Activated CD4-positive, alpha-beta T cell treated with anti-CD3 and anti-CD28 coated beads, Interleukin-10, Interleukin-2, amounts not matched to agents 100 ng/mL and 50 ng/mL, durations not matched to agents 16 hours and 8 hours (primary cell): ENCODE measurements at places on chromosomes 2 and 18.

GRCh38 chr18:9771261-9771976 is 63.3 kb downstream of the RAB31 start:
- peak; percentile 61 for DNase-seq

GRCh38 chr2:68734688-68735525 is at the start of gene ARHGAP25:
TSS of gene ARHGAP25 (plus strand) at chr2:68734811. CDS start at chr2:68735200, 389 bp downstream.
- DNase-seq: peak; percentile 90

DNA sequence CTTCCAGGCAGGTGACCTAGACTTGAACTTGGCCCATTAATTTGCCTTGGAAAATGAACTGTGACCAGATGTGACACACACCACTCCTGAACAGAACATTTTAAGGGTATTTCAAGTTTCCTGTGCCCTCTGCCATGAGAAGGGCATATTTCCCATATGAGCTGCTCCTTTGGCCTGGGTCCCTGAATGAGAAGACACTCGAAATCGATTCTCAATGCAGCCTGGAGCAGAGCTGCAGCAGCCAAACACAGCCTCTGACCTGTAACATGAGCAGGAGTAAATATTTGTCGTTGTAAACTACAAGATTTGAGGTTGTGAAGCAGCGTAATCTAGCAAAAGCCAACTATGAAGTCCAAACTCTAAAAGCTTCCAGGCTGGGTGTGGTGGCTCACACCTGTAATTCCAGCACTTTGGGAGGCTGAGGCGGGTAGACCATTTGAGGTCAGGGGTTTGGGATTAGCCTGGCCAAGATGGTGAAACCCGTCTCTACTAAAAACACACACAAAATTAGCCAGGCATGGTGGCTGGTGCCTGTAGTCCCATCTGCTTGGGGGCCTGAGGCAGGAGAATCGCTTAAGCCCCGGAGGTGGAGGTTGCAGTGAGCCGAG is 30.1 kb upstream of the SOS1 start:
- DNase-seq: no peak

DNA sequence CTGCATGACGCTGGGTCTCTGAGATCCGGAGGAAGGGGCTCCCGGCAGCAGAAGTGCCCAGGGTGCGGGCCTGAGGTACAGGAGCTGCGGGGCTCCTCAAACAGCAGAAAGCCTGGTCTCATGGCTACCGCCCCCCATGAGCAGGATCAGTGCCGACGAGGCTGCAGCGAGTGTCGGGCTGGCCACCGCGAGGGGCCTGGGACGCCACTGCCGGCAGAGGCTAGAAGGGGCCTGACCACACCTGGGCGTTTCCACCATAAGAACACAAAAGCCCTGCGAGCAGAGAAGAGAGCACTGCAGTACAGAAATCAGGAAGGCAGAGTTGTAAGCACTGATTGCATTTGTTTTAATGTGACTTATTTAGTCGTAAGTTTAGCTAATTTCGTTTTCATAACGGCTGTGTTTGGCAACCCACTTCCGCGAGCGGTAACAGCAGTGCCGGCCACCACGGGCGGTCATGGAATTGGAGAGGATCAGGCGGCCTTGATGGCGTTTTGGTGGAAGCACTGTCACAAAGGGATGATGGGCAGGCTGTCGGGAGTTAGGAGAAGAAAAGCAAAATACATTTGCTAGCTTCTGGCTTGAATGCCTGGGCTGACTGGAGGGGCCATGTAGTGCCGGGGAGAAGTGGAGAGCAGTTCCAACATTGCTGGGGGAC is 117.4 kb downstream of the HDAC4 start:
- no peak for DNase-seq

DNA sequence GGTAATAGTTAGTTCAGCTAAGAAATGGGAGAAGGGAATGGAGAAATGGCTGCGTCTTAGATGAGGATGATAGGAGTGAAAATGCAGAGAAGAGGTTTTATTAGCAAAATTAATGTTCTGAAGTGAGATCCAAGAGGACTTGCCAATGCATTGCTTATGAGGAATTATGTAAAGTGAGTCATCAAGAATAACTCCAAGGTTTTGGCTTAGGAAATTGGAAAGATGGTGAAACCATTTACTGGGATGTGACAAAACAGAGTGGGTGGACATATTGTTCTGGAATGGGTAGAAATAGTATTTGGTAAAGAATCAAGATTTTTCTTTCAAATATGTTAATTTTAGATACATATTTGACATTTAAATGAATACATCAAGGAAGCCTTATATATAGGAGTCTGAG is 306.6 kb upstream of the CYRIA start:
- no peak for DNase-seq

GRCh38 chr2:214193943-214194342 is 216.9 kb upstream of the VWC2L start:
- no peak for DNase-seq

- DNase-seq: no peak
Observed at GRCh38 chr2:98308532-98308931, 37.7 kb upstream of the CNGA3 start.

DNA sequence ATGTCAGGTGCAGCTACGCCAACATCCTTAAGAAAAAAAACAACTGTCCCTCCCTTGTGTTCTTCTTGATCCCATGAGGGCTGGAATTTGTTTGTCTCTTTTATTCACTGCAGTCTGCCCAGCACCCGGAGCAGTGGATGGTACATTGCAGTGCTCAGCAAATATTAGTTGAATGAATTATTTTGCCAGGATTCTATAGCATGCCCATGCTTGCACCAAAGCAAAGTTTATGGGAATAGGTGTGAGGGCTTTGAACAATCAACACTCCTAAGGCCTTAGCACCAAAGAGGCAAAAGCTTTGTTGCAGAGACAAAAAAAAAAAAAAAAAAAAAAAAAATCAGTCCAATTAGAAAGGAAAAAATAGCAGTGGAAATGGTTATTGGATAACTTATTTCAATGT is 28.7 kb upstream of the DCC start:
- no peak for DNase-seq
